Nucleus accumbens (tissue), 56 donors: ENCODE measurements at places on chromosomes 13 and 19.
A peak's percentile ranks its signal among the peaks of the same experiment; 100 is the strongest.

DNA sequence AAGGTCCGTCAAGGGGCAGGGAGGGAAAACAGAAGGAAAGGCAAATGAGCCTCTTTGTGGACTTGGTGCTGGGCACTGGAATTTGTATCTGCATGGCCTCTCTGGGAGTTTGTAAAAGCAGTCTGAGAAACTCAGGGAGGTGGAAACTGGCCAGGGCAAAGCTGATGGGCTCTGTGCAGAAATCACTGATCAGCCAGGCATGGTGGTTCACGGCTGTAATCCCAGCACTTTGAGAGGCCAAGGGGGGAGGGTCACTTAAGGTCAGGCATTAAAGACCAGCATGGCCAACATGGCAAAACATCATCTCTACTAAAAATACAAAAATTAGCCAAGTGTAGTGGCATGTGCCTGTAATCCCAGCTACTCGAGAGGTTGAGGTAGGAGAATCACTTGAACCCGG is 369.9 kb upstream of the ZNF507 start:
- no peak for DNase-seq

DNA sequence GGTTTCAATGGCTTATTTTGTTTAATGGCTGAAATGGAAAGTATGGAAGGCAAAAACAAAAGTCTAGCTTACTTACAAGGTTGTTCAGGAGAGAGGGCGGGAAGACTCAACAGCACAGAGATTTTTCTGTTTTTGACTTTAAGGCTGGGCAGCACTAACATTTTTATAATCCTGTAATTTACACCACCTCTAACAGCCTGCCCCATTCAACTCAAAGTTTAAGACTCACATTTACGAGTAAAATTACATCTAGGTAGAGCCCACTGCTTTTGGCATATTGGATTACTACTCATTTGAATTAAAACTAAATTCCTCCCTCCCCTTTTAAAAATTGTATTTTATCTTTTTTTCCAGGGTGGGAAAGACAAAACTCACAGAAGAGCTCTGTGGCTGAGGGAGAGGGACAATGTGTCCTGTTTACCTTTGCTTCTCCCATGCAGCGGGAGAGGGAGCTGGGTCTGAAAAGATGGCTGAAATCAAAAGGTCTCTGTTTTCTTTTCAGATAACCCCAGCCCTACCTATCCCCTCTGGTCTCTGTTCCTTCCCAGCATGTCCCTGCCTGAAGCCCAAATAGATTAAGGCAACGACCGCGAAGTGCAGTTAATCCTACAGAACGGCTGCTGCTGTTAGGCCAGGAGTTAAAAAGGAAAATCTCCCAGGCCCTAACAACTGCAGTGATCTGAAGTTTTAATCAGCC is 6.6 kb downstream of the EFNB2 start:
- DNase-seq: no peak

GRCh38 chr19:57934820-57935665 is at the start of gene ZNF418:
Gene ZNF418, minus strand, starts transcription at chr19:57935402. Its CDS starts 1,580 bp downstream, at chr19:57933822.
- peak; percentile 84 for DNase-seq

DNA sequence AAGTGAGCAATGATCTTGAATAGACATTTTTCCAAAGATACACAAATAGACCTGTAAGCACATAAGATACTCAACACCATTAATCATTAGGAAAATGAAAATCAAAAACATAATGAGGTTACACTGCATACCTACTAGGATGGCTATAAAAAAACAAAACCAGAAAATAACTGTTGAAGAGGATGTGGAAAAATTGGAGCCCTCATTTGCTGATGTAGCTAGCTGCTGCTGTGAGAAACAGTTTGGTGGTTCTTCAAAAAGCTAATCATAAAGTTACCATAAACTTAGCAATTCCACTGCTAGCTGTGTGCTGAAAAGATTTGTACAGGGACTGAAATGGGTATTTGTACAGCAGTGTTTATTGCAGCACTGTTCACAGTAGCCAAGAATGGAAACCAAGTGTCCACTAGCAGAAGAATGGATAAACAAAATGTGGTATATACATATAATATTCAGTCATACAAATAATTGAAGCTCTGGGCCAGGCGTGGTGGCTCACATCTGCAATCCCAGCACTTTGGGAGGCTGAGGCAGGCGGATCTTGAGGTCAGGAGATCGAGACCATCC is 46.2 kb downstream of the PDS5B start:
- no peak for DNase-seq

GRCh38 chr19:46288896-46289588 is 7.8 kb upstream of the HIF3A start:
- DNase-seq: no peak

GRCh38 chr13:106498571-106498970 is 36.9 kb downstream of the EFNB2 start:
- DNase-seq: no peak

DNA sequence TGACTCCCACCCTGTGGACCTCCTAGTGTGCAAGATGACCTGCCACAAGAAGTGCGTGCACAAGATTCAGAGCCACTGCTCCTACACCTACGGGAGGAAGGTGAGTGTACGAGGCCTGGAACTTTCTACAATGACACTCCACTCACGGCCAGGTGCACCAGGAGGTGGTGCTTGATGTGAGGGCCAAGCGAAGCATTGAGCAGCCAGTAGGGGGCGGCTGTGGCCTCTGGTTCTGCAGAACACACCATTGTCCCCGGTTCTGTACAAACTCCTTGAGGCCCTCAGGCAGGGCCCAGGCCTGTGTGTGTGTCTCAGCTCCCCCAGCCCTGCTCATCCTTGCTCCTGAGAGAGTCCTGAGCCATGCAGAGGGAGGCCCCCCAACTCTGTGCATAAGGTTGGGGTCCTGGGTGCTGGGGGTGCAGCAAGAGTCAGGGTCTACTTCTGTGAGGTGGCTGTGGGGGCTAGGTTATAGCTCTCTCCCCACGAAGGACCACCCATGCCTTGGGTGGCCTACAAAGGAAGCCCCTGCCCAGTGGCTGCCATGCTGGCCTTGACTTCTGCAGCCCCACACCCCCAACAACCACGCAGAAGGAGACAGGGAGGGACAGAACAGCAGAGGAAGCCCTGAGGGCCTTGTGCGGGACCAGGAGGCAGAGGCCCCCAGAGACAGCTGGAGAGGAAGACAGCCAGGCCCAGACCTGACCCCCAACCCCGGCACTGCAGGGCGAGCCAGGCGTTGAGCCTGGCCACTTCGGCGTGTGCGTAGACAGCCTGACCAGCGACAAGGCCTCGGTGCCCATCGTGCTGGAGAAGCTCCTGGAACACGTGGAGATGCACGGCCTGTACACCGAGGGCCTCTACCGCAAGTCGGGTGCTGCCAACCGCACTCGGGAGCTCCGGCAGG is 9.7 kb upstream of the USE1 start:
- DNase-seq: peak; percentile 56

DNA sequence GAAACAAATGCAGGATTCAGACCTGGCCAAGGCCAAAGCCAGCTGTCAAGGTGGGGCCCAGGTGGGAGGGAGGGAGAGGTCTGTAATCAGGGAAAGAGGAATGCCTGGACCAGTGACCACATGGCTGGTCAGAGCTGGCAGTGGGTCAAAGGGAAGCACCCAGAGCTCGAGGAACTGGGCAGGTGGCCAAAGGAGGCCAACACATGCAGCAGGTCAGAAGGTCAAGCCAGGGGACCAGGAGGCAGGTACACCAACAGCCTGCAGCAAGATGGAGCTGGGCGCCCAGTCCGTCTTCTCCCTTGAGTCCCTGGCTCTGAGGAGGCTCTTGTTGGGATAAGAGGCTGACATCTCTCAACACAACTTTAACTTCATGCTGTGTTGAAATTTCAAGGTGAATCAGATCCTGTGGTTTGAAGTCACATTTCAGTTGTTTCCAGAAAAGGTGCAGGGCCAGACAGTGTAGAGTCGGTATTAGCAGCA is 17.1 kb downstream of the GPATCH1 start:
- no peak for DNase-seq

- no peak for DNase-seq
These were observed 137.4 kb downstream of the SPRY2 start for GRCh38 chr13:80203496-80203895.

DNA sequence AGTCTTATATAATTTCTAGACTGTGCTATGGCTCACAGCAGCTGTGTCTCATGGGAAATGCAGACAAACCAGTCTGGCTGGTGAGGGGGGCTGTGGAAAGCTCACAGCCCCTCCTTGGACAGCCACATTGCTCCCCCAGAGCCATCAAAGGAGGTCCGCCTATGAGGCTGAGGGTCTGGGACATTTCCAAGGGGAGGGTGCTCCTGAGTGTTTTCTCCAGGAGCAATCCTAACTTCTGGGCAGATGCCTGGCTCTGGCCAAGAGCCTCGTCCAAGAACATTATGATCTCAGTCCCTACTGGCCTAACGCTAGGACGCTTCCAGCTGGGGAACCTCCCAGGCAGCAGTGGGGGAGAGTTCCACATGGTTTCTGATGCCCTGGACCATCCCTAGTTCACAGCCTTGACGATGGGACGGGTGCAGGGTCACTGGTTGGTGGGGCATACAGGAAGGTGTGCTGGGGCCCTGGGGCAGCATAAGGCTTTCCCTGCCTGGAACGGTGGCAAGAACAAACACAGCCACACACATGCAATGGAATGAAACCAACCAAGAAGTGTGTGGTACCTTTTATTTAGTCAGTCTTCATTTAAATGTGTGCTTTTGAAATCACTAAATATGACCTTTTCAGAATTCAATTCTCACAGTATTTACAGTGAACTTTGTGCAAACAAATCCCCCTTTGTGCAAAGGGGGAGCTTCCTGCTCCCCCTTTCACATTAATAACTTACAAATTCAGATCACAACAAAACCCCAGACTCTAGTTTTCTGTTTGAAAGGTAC is 60.6 kb downstream of the CDADC1 start:
- DNase-seq: peak; percentile 58

DNA sequence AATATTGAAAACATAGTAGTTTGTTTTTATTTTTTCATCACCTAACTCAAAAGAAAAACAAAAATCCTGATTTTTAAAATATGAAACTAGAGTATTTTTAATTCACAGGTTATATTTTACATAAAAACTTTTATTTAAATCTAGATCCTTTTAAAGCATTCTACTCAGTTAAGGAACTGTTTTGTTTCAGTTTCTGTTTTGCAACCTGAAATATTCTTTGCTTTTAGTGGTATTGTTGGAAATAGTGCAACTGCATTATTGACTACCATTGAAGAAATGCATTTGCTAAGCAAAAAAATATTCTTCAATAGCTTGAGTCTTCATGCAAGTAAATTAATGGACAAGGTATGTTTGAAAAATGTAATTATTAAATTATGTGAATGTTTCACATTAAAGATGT is 43.8 kb downstream of the COG6 start:
- DNase-seq: no peak
